ENCODE measurements at places on chromosomes 3 and 15. TPM values are rescaled to one million over a fixed set of nuclear protein-coding genes. Genes with fewer than 3 reads are reported as not detected.

CPNE9 gene
- 0.21 TPM for polyA plus RNA-seq

C3orf85 gene
- polyA plus RNA-seq, result not detected

APBA2 gene
- polyA plus RNA-seq, result 10.3 TPM

FETUB gene
- 0.33 TPM for polyA plus RNA-seq

ZNF445 gene
- polyA plus RNA-seq, result 19.5 TPM

LRRC31 gene
- not detected for polyA plus RNA-seq

GABRR3 gene
- polyA plus RNA-seq, result not detected

MEX3B gene
- polyA plus RNA-seq, result 12.3 TPM

SCN11A gene
- 0.88 TPM for polyA plus RNA-seq

MESP1 gene
- not detected for polyA plus RNA-seq

BFSP2 gene
- not detected for polyA plus RNA-seq

GP9 gene
- polyA plus RNA-seq, result 1.7 TPM

POLR2H gene
- 80.2 TPM for polyA plus RNA-seq

NUP210 gene
- 16.5 TPM for polyA plus RNA-seq

ST3GAL6 gene
- 16.3 TPM for polyA plus RNA-seq

PLSCR2 gene
- polyA plus RNA-seq, result 0.93 TPM

CCDC66 gene
- polyA plus RNA-seq, result 62.6 TPM

CFAP161 gene
- polyA plus RNA-seq, result 7.3 TPM

DISP2 gene
- polyA plus RNA-seq, result 3.3 TPM

TRPM1 gene
- polyA plus RNA-seq, result not detected

Data from right lung (tissue), 10 donors.